ENCODE measurements at places on chromosomes 7 and 10.
A peak's percentile ranks its signal among the peaks of the same experiment; 100 is the strongest.

DNA sequence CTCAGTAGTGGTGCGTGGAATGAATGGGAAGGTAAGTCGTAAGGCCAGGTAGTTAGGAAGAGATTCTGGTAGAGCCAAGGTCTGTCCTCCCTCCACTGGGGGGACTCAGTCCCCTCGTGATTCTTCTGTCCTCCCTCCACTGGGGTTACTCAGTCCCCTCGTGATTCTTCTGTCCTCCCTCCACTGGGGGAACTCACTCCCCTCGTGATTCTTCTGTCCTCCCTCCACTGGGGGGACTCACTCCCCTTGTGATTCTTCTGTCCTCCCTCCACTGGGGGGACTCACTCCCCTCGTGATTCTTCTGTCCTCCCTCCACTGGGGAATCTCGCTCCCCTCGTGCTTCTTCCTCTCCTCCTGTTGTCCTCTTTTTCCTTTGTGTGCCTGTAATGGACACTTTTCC is 125.1 kb downstream of the CELF2 start:
- no peak for DNase-seq

DNA sequence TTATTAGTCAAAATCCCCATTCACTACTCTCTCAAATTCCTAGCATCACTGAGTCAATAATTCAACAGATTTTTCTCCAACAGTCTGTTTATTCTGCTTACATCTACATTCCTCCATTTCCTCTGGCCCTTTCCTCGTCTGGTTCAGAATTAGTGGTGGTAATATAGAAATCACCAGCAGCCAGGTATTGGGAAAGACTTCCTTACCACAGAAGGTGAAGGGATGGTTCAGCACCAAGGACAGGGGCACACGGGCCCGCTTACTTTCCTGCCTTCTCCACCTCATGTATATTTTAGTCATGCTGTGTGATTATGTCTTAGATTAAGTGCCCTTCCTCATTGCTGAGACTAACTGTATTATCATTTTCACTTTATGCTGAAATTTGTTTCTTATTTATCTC is 70.4 kb upstream of the APBB1IP start:
- peak; percentile 55 for DNase-seq

DNA sequence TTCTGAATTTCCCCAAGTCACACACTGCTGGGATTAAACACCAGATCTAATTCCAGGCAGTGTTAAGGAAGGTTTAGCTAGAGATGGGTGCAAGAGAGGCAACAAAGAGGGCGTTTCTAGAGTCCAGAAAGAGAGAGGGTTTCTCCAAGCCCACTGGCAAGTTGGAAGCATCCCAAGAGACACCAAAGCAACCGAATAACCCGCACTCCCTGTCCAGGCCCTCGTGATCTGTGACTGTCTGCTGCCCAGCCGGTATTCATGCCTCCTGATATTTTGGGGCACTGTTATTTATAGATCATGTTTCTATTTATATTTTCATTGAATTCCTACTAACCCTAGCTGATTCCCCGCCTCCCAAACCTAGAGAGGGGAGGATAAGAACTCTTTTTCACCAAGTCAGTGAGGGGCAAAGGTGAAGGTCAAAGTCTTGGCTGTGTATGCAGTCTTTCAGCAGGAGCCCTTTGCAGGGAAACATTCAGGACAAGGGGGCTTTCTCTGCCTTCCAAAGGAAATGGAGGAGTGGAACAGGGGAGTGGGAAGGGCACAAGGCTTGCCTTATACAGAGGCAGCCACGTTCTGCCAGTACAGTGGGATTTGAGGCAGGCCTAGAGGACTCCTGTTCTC is 103.6 kb downstream of the SH3PXD2A start:
- no peak for DNase-seq

DNA sequence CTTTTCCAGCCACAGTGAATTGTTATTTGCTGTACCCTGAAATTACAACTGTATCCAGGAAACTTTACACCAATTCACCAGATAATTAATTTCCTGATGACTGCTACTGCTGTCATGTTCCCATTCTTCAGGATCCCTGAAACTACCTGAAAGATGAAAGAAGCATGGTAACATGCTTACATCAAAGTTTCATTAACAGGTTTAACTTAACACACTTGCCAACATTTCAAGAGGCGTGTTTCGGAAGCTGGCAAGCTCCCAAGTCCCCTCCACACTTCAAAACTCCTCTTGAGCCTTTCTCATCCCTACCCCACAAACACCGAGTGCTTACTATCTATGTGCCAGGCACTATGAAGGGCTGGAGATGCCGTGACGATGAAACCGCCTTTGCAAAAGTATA is 88.6 kb downstream of the MPP7 start:
- no peak for DNase-seq

- peak; percentile 24 for DNase-seq
Observed at GRCh38 chr7:75920431-75921161, 5.6 kb downstream of the POR start.

GRCh38 chr7:19410106-19410505 is 264.9 kb upstream of the FERD3L start:
- DNase-seq, result peak; percentile 49

DNA sequence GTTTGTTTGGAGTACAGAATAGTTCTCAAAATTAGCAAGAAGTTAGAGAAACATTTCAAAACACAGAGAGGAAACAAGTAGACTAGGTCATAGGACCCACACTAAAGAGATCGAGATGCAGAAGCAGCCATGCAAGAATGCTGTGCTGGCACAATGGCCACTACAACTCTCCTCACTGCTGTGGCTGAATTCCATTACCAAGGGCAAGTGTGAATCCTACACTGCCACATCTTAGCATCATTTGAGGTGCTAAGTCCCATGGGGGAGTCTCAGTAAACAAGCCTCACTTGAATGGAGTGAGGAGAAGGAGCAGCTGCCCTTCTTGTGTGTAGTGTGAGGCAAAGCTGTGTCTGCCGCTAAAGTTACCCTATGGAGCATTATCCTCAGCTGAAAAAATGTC is 56.7 kb downstream of the PCLO start:
- no peak for DNase-seq

DNA sequence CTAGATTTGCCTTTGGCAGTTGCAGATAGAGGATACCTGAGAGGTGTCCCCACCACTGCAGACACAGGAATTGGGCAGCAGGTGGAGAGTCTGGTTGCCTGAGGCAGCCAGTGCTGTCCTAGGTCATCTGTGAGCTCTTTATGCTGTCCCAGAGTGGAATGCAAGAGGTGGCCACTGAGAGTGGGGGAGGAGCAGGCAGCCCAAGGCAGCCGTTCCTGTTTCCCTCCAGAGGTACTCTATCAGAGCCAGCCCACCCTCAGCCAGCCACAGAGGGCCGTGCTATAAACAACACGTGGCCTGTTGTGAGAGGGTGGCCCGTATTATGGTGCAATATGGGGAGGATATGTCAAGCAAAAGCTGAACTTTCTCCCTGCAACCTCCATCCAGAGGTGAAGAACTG is 8.5 kb downstream of the LRRC18 start:
- no peak for DNase-seq

DNA sequence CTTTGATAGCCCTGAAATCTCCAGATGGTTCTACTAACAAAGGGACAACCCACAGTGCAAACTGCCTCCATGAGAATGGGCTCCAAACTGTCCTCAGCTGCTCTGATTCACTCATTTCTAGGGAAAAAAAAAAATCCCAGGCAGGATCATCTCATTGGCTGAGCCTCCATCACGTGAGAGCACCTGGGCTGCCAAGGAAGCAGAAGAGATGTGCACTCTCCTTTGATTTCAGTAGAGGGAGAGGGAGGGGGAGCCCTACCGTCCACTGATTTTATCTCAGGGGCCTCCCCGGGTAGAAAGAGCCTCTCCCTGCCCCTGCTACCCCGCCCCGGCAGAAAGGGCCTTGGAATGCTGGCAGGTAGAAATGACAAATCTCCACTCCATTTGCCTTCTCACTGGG is 725.4 kb downstream of the PHTF2 start:
- DNase-seq, result no peak

DNA sequence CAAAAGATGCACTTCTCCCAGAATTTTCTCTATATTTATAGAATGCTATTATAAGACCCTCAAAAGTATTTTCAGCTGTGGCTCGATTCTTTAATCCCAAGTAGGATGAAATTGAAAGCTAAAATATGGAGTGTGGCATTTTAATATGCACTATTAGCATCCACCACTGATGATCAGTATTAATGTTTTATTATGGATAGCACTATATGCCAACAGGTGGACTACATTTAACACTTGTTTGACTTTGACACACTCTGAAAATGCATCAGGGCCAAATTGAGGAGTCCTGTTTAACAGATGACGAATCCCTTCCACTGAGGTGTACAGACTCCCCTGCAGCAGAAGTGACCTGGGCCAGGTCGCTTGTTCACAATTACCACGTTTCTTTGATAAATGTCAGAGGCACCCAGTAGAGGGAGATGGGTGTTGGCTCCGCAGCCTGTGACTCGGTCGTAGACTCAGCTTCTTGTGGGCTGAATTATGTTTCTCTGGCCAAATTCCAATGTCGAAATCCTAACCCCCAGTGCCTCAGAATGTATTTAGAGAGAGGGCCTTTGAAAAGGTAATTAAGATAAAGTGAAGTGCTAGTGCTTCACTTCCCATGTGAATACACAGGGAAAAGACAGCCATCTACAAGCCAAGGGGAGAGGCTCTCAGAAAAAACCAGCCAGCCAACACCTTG is 48.1 kb downstream of the WIPF3 start:
- peak; percentile 46 for DNase-seq
